CD8-positive, alpha-beta memory T cell (primary cell): ENCODE measurements at places on chromosomes 7 and 10.

DNA sequence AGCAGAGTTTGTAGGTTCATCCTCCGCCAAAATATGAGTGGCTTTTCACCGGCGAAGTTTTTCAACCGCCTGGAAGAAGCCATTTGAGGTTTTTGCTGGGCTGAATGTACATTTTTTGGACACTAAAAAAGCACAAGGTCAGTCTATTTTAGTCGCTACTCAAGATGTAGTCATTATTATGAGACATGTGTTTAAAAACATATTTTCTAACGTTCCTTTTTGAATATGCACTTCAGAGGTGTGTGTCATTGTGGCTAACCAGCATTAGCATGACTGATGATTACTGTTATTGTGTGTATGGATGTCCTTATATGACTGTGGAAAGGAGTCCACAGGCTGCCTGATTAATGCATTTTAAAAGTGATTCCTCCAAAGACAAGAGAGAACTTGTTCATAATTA lies 605.4 kb downstream of the INHBA start:
- DNase-seq: no peak

- DNase-seq: no peak
Observed at GRCh38 chr10:69338133-69338456, 59.8 kb downstream of the HK1 start.

DNA sequence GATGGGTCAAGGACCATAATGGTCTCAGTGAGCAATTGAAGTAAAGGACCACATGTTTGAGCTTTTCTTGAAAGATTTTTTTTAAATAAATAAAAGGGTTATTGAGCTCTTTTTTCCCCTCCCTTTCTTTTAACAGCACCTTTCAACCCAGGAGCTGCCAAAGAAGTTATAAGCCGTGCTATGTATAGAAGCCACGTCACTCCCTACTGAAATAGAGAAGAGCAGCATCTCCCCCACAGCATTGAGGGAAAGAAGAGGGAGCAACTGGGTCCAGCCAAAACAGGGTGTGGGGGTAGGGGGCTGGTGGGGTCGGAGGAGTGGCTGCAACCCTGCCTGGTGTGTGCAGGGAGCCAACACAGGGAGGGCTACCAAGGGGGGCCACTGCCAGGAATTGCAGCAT lies 227.2 kb downstream of the PLXNA4 start:
- DNase-seq: no peak

DNA sequence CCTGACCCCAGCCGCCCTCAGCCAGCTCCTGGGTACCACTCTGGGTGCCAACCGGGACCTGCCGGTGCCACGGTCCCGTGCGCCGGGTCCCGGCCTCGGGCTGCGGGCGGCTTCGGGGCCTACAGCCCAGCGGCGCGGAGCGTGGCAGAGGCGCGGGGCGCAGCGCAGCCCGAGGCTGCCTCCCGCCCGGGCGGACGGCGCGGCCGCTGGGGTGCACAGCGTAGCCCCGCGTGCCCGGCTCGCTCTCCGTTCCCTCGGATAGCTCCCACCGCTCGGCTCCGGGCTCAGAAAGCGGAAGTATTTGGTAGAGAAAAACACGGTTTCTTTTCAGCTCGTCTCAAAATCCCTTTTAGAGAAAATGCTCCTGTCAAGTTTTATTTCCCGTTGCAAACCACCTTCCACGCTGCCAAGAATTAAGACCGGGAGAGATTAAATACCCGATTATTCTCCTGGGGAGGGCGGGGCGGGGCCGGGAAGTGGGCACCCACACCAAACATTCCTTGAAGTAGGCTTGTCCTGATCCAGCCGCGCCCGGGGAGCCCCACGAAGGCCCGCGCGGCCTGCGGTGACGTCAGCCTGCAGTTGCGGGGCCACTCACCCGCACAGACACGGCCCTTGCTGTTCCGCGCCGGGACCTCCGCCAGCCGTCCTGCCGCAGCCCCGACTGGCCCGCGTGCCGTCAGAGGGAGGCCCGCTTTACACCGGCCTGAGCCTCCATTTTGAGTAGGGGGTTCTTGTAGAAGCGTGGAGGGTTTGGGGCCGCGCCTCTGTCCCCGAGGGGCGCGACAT lies 7.2 kb downstream of the HOXA13 start:
- DNase-seq: no peak

DNA sequence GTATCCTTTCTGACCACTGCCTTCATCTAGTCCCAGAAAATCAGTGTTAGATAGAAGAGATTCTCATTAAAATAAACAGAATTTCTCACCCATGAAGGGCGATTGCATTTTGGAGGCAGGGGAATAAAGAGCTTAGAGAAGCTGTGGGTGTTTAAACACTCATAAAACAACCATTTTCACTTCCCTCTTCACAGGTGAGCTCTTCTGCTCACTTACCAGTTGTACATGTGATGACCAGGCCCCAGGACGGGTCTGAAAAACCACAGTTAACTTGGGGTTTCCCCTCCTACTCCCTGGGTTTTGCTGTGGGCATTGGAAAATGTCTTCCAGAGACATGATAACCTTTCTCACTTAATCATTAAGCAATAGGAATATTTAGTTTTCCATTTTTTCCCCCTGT lies 411.6 kb upstream of the DPP6 start:
- no peak for DNase-seq

DNA sequence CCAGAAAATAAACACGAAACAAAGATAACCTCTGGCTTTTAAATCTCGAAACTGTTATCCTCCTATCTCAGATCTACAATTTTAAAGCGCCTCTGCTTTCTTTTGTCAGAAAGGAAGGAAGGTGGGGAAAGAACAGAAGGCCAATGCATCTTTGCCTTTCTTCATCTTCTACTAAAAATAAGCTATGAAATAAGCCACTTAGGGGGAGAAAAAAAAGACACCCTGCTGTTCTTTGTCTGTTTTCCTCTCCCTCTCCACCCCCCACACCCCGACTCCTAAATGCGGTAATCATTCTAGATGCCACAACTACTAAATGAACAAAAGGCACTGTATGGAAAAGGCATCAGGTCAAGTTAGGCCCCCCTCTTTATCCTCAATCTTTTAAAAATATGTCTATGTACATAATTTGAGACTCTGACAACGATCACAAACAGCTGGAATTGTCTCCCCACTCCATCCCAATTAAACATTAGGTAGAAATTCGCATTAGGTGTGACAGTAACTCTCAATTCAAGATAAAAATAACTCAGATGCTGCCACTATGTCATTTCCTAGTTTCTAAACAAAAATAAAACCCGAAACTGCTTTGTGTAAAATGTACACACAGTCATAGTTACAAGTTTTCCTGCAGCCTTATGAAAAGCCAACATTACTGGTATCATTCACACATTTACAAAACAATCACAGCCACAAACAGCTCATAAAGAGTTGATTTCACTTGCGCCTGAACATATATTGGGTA lies 2.4 kb downstream of the UBE2H start:
- peak; percentile 11 for DNase-seq

DNA sequence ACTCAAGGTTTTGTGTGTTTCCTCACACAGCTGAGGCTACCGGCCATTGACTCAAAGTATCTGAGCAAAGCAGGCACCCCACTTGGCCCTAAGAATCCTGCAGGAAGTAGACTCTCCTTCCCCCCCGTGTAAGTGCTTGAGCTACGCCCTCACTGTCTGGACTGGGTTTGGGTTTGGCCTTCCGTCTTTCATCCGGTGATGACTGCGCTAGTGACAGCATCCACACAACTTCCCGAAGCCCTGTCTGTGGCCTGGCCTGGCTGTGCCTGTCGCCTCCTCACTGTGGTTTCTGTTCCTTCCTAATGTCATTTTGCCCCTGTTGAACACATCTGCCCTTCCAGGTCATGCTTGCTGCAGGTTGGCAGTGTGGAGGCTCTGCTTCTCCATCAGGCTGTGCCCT lies 14.5 kb downstream of the C7orf57 start:
- DNase-seq: no peak
